ENCODE measurements at places on chromosomes 13 and 19.

DNA sequence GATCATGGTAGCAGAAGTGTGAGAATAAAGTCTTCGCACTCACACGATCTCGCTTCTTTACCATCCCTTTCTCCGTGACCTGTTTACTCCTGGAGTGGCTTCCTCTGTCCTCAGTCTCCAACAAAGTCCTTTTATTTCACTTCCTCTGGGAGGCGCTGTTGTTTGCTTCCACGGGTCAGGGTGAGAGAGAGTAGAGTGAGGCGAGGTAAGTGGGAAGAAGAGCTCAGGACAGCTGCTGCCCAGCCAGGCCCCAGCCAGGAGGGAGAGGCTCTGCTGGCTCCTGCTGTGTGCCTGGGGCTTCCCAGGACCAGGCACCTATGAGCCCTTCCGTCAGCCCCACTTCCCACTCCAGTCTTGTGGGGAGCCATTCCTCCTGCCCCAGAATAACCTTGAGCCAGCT lies 242.1 kb downstream of the FGF9 start:
- no peak for DNase-seq

DNA sequence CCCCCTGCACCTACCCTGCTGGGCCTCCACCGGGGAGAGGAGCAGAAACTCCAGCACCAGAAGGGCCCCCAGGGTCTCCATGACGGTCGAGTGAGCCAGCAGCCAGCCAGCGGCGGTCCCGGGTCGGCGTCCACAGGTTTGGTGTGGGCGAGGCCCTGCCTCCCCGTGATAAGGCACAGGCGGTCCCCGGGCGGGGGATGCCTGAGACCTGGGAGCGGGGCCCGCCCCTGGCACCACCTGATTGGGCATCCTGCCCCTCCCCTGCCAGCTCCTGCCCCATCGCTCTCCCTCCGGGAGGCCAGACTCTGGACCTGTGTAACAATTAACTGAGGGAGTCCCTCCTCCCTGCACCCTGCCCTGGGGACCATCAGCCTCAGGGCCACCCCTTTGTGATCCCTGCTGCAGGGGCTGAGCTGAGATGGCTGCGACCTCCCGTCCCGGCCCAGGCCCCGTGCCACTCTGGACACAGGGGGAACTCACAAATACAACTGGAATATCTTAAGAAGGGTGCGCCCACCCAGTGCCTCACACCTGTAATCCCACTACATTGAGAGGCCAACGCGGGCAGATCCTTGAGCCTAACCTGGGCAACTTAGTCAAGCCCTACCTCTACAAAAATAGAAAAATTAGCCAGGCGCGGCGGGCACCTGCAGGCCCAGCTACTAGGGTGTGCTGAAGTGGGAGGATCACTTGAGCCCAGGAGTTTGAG lies at the start of gene SMIM24:
Gene SMIM24, minus strand, starts transcription at position 143 of the 709 bp plus-strand sequence. Its CDS starts 62 bp downstream, at position 81.
- DNase-seq: no peak

- DNase-seq: no peak
These were observed 15.5 kb downstream of the MKNK2 start for GRCh38 chr19:2035590-2035991.

- DNase-seq: no peak
These were observed 21.6 kb upstream of the SEMA6B start for GRCh38 chr19:4580961-4581665.

GRCh38 chr13:99806671-99807070 lies 164.9 kb downstream of the ZIC5 start:
- no peak for DNase-seq

DNA sequence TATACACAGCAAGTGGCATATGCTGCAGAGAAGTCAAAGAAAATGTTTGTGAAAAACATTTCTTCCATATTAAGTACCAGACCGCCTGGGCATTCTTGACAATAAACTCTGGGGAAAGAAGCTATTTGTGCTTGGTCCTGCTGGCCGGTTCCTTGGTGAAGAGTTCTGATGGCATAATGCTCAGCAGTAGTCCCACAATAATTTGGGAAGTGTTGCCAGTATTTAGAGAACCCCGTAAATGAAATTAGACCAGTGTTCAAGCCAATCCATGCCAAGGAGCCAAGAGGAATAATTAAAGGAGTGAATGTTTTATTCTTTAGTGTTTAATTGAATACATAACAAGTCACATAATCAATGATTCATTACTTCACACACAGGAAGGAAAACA lies 6.3 kb downstream of the KCTD12 start:
- DNase-seq: no peak

DNA sequence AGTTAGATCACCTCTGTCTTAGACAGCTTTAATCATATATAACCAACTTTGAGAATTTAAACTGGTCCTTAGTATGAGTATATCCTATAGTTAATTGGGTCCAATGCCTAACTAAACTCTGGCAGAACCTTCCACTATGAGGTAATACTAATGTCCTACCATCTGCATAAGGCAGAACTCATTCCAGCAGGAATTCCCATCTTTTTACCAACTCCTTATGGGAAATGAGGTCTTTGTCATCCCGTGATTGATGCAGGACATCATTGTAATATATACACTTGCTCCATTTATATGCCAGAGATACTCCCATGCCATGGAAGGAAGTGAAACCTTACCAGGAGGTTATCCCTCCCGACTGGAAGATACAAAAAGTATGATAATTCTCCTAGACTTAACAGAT lies 2.8 kb downstream of the KCTD4 start:
- no peak for DNase-seq

GRCh38 chr19:31103228-31103627 lies 246.0 kb downstream of the TSHZ3 start:
- no peak for DNase-seq

DNA sequence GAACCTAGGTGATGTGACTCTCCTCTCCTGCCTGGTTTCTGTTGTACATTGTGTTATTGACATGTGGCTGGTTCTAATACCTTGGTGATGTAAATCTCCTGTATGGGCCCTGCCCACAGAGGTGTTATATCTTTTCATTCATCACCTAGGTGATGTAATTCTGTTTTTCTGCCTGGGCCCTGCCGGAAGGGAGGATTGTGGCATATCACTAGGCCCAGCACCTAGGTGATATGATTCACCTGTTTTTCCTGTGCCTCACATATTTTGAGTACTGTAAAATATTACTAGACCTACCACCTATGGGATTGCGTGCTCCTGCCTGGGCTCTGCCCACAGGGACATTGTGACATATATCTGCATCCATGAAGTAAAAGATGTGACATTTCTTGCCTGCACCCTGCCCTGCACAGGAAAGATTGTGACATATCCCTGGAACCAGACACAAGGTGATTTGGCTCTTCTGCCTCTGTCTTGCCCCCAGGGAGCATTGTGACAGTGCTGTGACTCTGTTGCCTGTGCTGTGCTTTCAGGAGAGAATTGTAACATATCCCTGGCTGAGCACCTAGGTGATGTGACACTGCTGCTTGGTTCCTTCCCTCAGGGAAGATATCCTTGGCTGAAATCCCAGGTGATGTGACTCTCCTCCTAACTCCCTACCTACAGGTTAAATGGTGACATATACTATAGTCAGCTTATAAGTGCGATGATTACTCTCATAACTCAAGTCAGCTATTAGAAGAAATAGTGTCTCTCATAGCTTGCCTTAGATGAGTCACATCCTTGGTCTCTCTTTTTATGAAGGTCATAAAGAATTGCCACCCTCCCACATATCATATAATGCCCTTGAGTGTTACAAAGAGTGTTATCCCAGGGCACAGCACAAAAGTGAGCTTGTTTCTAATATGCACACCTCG lies 13.3 kb upstream of the ZNF681 start:
- no peak for DNase-seq

DNA sequence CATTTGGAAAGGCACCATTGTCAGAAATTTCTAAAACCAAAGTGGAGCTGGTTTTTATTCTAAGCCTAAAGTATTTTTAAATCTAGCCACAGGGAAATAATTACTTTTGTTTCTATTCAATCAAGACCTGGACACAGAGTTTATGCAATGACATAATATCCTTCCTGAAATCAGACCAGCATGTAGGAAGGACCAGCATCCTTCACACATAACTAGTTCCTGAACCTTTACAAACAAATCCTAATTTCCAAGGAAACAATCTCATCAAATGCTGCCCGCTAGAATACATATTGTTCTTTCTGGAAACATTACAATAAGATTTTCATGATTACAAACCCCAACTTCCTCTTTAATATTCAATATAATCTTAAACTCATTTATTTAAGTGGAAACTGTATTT lies 1.5 kb downstream of the STARD13 start:
- no peak for DNase-seq

GRCh38 chr13:27922883-27923612 lies 3.2 kb downstream of the PDX1 start:
- no peak for DNase-seq

GRCh38 chr19:39951686-39952085 lies 17.3 kb upstream of the FCGBP start:
- DNase-seq: no peak

- DNase-seq: no peak
These were observed 6.4 kb upstream of the RASL11A start for GRCh38 chr13:27264181-27264580.

- no peak for DNase-seq
These were observed 256.5 kb downstream of the DCLK1 start for GRCh38 chr13:35874704-35875103.

- DNase-seq: no peak
These were observed 97.1 kb upstream of the UBAC2 start for GRCh38 chr13:99103536-99103935.

DNA sequence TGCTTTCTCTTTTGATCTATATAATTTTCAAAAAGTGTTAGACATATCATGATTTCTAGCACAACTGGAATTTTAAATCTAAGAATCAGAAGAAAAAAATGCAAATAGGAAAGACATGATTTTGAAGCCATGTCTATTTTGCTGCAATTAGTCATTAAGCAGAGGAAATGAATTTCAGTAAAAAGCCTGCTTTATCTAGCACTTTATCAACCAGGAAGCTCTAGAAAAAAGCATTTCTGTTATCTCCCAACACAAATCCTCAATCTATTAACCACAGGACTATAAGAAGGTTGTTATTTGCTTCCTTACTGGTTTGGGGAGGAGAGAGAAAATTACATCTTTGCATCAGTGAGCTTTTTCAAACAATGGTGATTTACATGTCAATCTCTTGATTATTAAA lies 716.7 kb downstream of the DIAPH3 start:
- DNase-seq: no peak

DNA sequence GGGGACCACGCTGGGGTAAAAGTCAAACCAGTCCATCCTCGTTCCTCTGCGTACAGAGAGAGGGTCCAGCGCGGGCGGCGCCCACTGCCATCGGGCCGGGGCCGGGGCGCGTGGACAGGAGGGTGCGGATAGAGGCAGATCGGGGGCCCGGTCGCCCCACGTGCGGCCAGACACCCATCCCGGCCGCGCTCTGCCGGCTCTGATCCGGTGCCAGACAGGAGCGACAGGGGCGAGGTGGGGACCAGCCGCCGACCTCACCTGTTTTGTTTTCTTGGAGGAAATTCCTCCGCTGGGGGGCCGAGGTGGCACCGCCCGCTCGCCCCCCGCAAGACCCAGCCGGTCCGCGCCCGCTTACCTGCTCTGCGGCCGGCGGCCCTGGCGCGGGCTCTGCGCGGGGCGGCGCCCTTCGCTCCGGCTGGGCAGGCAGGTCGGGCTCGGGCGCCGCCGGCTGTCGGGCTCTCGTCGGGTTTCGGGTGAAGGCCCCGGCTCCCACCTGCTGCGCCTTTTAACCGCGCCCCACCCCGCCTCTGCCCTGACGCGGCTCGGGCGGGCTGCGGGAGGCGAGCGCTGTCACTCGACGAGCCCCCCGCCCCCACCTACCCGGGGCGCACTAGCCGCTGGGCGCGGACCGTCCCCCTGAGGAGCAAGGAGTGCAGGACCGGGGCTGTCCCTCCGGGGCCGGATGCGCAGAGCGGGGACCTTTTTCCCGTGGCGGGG lies at the start of gene GJB6:
Gene GJB6, minus strand, starts transcription at position 481 of the 717 bp plus-strand sequence. CDS start 8,839 bp downstream, outside the sequence.
- DNase-seq: no peak

DNA sequence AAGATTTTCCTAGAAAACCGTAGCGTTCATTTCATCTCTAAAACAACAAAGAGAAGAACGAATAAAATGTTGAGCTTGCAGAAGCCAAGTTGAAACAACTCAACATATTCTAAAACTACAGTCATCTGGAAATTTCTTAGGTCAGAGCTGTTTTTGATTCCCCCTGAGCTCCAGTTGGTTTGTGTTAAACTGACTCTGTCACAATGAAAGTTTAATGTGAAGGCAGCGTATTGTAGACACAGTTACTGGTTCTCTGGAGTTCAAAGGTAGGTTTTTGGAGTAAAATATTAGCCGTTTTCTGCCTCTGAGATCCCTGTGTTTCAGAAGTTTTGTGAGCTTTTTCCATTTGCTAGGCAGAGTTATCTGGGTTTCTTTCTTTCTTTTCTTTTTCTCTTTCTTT lies 2.2 kb downstream of the ARHGEF7 start:
- no peak for DNase-seq

DNA sequence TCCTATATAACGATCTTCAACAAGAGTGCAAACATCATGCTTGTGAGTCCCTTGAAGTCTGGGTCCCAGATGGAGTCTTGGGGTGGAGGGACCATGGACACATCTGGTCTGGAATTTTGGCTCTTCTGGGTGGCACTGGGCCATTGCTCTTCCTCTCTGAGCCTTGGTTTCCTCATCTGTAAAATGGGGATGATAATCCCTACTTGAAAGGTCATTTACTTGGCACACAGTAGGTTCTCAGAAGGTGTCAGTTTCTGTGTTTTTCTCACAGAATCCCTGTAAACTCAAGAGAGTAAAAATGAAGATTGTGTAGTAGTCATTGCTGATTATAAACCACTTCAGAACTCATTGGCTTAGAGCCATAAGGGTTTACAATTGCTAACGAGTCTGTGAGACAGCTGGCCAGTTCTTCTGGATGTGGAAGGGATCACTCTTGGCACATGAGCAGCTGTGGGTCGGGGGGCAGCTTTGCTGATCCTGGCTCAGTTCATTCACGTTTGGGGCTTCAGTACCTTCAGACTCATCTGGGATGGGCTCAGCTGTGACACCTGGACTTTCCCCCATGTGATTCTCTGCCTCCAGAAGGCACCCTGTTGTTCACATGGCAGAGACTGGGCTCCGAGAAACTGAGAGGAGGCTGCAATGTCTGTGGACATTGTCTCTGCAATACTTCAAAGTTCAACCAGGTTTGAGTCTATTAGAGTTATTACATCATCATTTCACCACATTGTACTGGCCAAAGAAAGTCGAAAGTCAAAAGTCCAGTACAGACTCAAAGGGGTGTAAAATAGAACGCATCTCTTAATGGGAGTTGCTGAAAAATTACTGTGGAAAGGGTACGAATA lies 7.8 kb downstream of the CYP4F12 start:
- DNase-seq: no peak

DNA sequence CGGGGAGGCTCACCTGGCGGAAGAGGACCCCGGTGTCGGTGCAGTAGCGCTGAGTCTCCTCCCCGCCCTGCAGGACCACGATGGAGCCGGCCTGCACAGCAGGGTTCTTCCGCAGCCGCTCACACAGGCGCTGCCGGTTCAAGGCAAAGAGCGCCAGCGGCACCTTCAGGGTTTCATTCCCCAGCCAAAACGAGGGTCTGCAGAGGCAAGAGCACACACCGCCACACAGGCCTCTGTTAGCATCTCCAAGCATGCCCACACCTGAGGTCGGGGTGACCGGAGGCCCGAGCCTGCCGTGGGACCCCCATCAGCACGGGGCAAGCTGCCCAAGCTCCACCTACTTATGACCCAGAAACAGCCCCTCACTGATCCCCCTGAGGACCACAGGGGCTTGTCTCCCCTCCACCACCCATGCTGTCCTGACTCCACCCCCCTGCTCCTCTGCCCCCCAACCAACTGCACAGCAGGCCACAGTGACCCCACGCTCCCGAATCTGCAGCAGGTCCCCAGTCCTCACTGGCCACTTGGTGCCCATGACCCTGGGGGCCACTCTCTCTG lies 8.9 kb downstream of the PEPD start:
- DNase-seq: no peak

- DNase-seq: no peak
These were observed 9.1 kb downstream of the AP3D1 start for GRCh38 chr19:2142173-2142829.

GRCh38 chr13:71368336-71368735 lies 498.7 kb downstream of the DACH1 start:
- no peak for DNase-seq
